Hepatocyte (in vitro differentiated cells): ENCODE measurements at places on chromosomes 3 and 15. TPM values are rescaled to one million over a fixed set of nuclear protein-coding genes. Genes with fewer than 3 reads are reported as not detected.

XIRP1 gene
- 0.10 TPM in 1 of 2 replicates, not detected in the other for total RNA-seq

HAUS2 gene
- total RNA-seq = 20.2 and 36.8 TPM in 2 replicates

- no peaks in the 10 kb centered on the region for H3K4me1 ChIP-seq
- H3K4me3 ChIP-seq = no peak overlapping the region
- no peaks in the 10 kb centered on the region for H3K36me3 ChIP-seq
These were observed 265.4 kb upstream of the LYSMD4 start for GRCh38 chr15:99998661-99999101.

DNA sequence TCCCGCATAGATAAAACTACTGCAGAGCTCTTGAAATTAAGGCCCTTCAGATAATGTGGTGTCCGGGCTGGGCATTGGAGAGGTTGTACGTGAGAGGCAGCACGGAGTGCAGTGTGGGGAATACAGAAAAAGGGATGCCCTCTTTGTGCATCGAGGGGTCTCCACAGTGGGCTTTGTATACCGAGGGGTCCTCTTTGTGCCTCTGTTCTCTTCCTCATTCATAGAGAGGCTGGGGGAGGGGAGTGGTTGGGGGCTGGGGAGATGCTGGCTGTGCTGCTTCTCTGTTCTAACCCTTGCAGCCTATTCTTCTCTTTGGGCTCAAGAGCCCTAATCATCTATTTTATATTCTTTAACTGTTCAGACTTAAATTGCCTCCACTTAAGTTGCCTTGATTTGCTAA is 74.3 kb upstream of the NDN start:
- no peak overlapping the region for H3K27ac ChIP-seq
- no peaks in the 10 kb centered on the region for H3K27me3 ChIP-seq
- no peak overlapping the region for H3K4me3 ChIP-seq
- no peaks in the 10 kb centered on the region for H3K4me1 ChIP-seq

- H3K27me3 ChIP-seq = no peaks in the 10 kb centered on the region
- H3K4me3 ChIP-seq = no peak overlapping the region
- peak; percentile 39 for DNase-seq
- no peak overlapping the region for H3K27ac ChIP-seq
These were observed 290.5 kb downstream of the NAALADL2 start for GRCh38 chr3:175149675-175150074.
